ENCODE measurements at places on chromosomes 1 and 21.
A peak's percentile ranks its signal among the peaks of the same experiment; 100 is the strongest.

DNA sequence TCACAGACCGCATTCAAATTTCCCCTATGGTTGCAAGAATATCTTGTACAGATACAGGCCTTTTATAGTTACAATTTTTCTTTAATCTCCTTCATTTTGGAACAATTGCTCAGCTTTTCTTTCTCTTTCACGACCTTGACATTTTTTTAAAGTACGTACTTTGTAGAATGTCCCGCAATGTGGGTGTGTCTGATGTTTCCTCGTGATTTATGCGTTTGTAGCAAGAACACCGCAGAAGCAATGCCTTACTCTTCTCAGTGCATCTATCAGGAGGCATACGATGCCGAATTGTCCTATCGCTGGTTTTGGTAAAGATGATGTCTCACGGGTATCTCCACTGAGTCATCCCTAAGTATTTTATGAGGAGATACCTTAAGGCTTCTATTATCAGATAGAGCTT, 76.9 kb upstream of the RALGPS2 start:
- DNase-seq: no peak

DNA sequence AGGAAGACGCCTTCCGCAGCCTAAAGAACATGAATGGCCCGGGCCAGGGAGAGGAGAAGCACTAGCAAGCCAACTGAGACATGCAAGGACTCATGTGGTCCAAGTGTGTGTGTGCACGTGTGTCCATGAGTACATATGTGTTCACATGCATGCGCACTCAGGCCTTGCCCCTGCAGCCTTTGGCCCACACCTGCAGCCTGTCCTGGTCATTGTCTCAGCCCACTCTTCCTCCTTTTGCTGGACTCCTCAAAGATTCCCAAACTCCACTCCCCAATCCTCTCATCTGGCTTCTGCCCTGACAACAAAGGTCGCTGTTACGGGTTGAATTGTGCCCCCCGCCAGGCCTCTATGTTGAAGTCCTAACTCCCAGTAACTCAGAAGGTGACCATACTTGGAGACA, 21.9 kb downstream of the CDCA8 start:
- no peak for DNase-seq

DNA sequence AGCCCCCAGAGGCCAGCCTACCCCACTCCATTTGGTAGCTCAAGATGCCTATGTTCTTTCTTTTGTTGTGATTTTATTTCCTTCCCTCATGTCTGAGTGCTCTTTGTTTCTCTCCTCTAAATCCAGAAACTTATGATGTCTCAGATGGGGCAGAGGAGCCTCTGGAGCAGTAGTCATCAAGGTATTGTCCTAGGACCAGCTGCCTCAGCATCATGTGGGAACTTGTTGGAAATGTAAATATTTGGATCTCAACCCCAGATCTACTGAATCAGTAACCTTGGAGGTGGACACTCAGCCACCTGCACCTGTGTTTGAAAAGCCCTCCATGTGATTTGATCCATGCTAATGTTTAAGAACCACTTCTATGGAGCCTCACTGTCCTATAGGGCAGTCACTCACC, 593.1 kb upstream of the PLXNA2 start:
- DNase-seq: no peak

DNA sequence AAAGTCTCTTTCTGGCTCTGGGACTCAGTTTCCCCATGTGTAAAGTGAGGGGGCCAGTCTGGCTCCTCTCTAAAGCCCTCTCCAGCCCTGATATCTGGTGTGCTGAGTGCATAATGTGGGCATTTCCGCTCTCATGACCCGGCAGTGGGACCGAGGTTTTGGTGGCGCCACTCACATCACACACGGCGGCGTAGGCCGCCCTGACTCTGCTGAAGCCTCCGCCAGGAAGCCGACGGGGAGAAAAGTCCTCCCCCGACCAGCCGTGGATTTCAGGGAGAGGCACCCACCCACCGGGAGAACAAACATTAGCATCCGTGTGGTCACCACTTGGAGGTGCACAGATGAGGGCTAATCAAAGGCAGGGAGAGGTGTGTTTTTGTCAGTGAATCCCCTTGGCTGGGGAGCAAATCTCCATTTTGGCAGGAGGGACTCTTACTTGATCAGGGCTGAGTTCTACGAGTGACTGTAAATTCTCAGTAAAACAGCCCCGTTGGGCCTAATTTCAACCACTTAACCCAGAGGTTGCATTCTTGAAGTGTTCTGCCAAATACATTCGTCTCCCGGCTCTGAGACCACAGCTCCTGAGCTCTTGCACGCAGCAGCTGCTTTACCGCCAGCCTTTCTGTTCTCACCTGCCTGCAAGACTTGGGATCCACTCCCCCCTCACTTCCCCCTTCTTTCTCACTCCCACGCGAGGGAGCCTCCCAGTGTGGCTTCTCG, 118.2 kb downstream of the FOXD2 start:
- no peak for DNase-seq

GRCh38 chr1:200435200-200435780, 25.5 kb upstream of the ZNF281 start:
- DNase-seq: no peak

DNA sequence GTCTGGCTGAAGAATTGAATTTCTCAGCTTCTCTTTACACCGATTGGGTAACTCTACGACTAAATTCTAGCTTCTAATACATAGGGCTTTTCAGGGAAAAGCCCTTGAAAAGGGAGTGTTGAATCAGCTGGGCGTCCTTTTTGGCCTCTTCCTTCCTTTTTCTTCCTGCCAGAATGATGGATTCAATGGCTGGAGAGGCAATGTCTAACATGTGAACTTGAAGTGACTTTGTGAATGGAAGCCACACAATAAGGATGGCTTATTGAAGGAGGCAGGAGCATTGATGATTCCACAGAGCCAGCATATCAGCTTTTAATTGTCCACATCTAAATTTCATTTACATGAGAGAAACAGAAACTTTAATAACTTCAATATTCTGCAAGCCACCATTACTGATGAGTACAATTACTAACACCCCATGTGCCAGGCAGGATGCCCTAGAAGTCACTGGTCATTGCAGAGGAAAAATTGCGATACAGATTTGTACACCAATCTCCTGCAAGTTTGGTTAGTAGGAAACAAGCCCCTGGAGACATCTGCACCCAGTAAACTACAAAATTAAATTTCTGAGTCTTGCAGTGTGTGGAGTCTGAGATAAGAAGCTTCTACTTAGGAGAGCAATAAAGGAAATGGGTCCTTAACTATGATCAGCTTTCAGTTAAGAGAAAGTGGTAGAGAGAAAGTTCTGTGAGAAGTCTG, 56.1 kb downstream of the STYXL2 start:
- peak; percentile 3 for DNase-seq

GRCh38 chr1:24966724-24967346, 36.8 kb upstream of the RUNX3 start:
- DNase-seq: peak; percentile 86

- peak; percentile 94 for DNase-seq
These were observed 3.8 kb downstream of the PTAFR start for GRCh38 chr1:28172713-28173150.

DNA sequence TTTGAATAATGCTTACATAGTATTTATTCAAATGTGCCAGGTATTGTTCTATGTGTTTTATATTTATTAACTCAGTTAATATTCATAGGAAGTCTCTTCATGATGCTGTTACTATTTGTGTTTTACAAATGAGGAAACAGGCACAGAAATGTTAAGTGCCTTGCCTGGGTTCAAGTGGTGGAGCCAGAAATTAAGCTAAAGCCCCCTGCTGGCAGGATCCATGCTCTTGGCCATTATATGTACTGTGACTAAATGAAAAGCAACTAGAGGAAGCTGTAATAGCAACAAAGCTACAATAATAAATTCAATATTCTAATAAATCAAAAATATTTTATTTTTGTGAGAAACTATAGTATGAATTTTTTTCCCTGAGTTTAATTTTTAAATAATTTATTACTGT, 30.0 kb downstream of the IARS2 start:
- DNase-seq: peak; percentile 4

- DNase-seq: no peak
These were observed 49.3 kb downstream of the TNN start for GRCh38 chr1:175116903-175117302.

DNA sequence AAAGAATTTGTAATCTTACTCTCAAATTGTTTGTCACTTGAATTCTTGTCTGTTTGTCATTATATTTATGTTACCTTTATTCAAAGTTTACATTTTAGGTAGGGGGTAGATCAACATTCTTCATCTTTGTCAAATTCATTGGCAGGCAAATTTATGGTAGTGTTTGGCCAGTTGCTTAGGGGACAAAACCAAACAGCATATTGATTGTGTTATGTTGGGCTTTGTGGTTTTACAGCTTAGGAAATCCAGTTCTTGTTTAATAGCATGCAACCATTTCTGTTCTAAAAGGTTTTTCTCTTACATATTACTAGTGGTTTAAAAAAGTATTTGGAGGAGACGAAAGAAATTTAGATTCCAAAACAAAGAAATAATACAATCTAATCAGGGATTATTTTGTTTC, 91.4 kb downstream of the HMCN1 start:
- DNase-seq: no peak

- no peak for DNase-seq
These were observed 7.5 kb downstream of the RIPK4 start for GRCh38 chr21:41759214-41759840.

Measured in inflammatory macrophage treated with lipopolysaccharide for 1 hour (primary cell).